ENCODE measurements at places on chromosomes 6 and 20. TPM values are rescaled to one million over a fixed set of nuclear protein-coding genes. Genes with fewer than 3 reads are reported as not detected.

FAM83D gene
- 65.2 TPM for total RNA-seq

ESR1 gene
- not detected for total RNA-seq

MUC22 gene
- 0.02 TPM for total RNA-seq

DSP gene
- total RNA-seq, result 40.4 TPM

PBOV1 gene
- total RNA-seq, result not detected

RNF114 gene
- 50.5 TPM for total RNA-seq

CGA gene
- 0.56 TPM for total RNA-seq

HLA-DRB5 gene
- not detected for total RNA-seq

CCDC167 gene
- total RNA-seq, result 42.2 TPM

BLOC1S5 gene
- 10.0 TPM for total RNA-seq

ZNF391 gene
- 0.25 TPM for total RNA-seq

COL10A1 gene
- total RNA-seq, result not detected

FNDC1 gene
- 0.08 TPM for total RNA-seq

TRIM31 gene
- 0.69 TPM for total RNA-seq

LAMA2 gene
- 0.48 TPM for total RNA-seq

CHMP4B gene
- 150 TPM for total RNA-seq

TMEM170B gene
- total RNA-seq, result 0.72 TPM

MLN gene
- not detected for total RNA-seq

RGS19 gene
- 43.6 TPM for total RNA-seq

CLIC5 gene
- not detected for total RNA-seq

BMP7 gene
- 0.36 TPM for total RNA-seq

SEC23B gene
- total RNA-seq, result 50.9 TPM

DACT2 gene
- total RNA-seq, result 0.06 TPM

COL9A1 gene
- total RNA-seq, result not detected

DLK2 gene
- total RNA-seq, result 7.0 TPM

DDAH2 gene
- 30.6 TPM for total RNA-seq

L3MBTL3 gene
- 3.0 TPM for total RNA-seq

OXT gene
- total RNA-seq, result not detected

BPI gene
- total RNA-seq, result not detected

MYCT1 gene
- not detected for total RNA-seq
